ENCODE measurements at places on chromosomes 7 and 10. TPM values are rescaled to one million over a fixed set of nuclear protein-coding genes. Genes with fewer than 3 reads are reported as not detected.
A peak's percentile ranks its signal among the peaks of the same experiment; 100 is the strongest.

Gene SLC18A2
- 3.7 TPM for total RNA-seq

Gene NRAP
- total RNA-seq, result not detected

Gene TLL2
- total RNA-seq, result 0.12 TPM

Gene NPC1L1
- total RNA-seq, result 0.03 TPM

Gene ZNF862
- total RNA-seq, result 22.1 TPM

Gene HYAL4
- total RNA-seq, result not detected

- no peak overlapping the region for H3K4me3 ChIP-seq
- no peaks in the 10 kb centered on the region for H3K27me3 ChIP-seq
- peaks cover 37% of the 10 kb centered on the region for H3K4me1 ChIP-seq
Observed at GRCh38 chr10:1050554-1050953, 1.6 kb upstream of the IDI1 start.

- H3K27me3 ChIP-seq, result no peaks in the 10 kb centered on the region
- H3K36me3 ChIP-seq, result no peaks in the 10 kb centered on the region
- H3K27ac ChIP-seq, result no peak overlapping the region
Observed at GRCh38 chr7:7321681-7322080, 139.3 kb downstream of the C1GALT1 start.

- no peaks in the 10 kb centered on the region for H3K27me3 ChIP-seq
- H3K36me3 ChIP-seq, result peaks cover 10% of the 10 kb centered on the region
- no peak for DNase-seq
- peaks cover 11% of the 10 kb centered on the region for H3K4me1 ChIP-seq
- no peak overlapping the region for H3K4me3 ChIP-seq
Observed at GRCh38 chr7:128859232-128860157, 3.2 kb upstream of the ATP6V1F start.

GRCh38 chr7:119761776-119762175 lies 511.2 kb upstream of the KCND2 start:
- no peaks in the 10 kb centered on the region for H3K36me3 ChIP-seq
- H3K4me3 ChIP-seq, result no peak overlapping the region
- no peaks in the 10 kb centered on the region for H3K4me1 ChIP-seq

DNA sequence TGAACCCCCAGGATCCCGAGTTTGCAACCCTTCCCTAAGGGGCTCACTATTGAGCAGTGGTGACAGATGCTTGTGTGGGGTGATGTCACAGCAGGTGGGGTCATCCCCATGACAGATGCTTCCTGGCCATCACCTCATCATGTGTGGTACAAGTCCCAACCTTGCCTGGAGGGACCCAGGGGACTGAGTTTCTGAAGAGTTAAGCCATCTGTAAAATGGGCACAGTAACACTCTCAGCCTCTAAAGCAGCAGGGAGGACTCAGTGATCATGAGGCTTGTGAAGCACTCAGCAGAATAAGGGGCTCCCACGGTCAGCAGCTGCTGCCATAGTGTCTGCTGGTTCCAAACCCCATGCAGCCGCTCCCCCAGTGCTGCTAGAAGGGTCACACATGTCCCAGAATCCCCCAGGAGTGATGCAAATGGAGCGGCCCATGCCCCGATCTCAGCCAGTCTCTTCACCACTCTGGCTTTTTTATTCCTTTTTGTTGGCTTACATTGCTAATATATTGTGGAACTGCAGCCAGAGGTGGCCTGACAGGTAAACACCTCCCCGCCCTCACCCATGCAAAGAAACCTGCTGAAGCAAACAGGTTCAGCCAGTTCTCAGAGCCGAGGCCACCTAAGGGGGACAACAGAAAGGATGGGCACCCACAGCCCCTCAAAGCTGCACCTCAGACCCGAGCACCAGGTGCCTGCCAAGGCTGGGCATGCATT lies 102.1 kb upstream of the PDGFA start:
- peak; percentile 79 for DNase-seq
- no peak overlapping the region for H3K4me3 ChIP-seq
- no peaks in the 10 kb centered on the region for H3K4me1 ChIP-seq
- no peaks in the 10 kb centered on the region for H3K27me3 ChIP-seq
- no peak overlapping the region for H3K27ac ChIP-seq

DNA sequence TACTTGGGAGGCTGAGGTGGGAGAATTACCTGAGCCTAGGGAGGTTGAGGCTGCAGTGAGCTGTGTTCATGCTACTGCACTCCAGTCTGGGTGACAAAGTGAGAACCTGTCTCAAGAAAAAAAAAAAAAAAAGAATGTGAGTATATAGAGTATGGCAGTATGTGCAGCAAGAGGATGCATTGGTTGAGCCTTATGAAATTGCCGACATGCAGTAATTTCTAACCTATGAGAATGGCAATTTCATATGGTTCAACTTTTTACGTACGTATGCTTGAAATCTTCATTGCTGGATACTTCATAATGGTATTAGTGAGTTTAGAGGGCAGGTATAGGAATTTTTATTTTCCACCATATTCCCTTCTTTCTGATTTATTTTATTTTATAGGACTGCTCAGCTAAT lies 4.6 kb upstream of the FAM133B start:
- no peak overlapping the region for H3K4me3 ChIP-seq
- H3K4me1 ChIP-seq, result peaks cover 6% of the 10 kb centered on the region
- H3K27me3 ChIP-seq, result no peaks in the 10 kb centered on the region
- H3K27ac ChIP-seq, result no peak overlapping the region

- DNase-seq, result no peak
- H3K4me1 ChIP-seq, result no peaks in the 10 kb centered on the region
- H3K36me3 ChIP-seq, result no peaks in the 10 kb centered on the region
- H3K4me3 ChIP-seq, result no peak overlapping the region
- no peak overlapping the region for H3K27ac ChIP-seq
Observed at GRCh38 chr10:36349445-36350078, 707.5 kb upstream of the FZD8 start.

GRCh38 chr7:74511345-74511744 lies 57.6 kb downstream of the GTF2IRD1 start:
- DNase-seq, result peak; percentile 72
- no peaks in the 10 kb centered on the region for H3K4me1 ChIP-seq
- no peak overlapping the region for H3K27ac ChIP-seq
- H3K4me3 ChIP-seq, result no peak overlapping the region

DNA sequence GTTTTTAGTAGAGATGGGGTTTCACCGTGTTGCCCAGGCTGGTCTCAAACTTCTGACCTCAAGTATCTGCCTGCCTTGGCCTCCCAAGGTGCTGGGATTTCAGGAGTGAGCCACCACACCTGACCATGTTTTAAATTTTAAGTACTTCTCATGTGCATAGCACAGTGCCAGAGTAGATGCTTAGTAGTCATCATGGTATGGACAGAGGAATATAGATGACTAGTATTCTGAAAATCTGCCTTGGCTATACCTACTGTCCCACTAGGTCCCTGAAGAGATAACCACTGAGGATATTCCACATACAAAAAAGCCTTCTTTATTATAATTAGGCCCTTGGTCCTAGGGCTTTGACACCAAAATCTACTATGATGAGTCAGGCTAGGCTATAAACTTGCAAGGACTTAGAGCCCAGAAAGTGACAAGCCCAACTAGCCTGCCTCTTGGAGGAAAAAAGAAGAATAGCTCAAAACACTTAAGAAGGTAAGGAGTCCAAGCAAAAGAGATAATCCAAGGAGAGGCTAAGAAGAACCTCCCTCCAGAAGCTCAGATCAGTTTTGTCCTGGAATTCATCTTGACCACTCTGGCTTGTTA lies 34.0 kb downstream of the LUC7L2 start:
- H3K4me3 ChIP-seq, result no peak overlapping the region
- H3K27ac ChIP-seq, result no peak overlapping the region
- no peak for DNase-seq
- peaks cover 17% of the 10 kb centered on the region for H3K36me3 ChIP-seq
- no peaks in the 10 kb centered on the region for H3K27me3 ChIP-seq

- H3K4me3 ChIP-seq, result no peak overlapping the region
- DNase-seq, result no peak
- H3K36me3 ChIP-seq, result no peaks in the 10 kb centered on the region
- H3K27ac ChIP-seq, result no peak overlapping the region
- peaks cover 50% of the 10 kb centered on the region for H3K27me3 ChIP-seq
Observed at GRCh38 chr7:1386623-1387220, 72.5 kb downstream of the MICALL2 start.

DNA sequence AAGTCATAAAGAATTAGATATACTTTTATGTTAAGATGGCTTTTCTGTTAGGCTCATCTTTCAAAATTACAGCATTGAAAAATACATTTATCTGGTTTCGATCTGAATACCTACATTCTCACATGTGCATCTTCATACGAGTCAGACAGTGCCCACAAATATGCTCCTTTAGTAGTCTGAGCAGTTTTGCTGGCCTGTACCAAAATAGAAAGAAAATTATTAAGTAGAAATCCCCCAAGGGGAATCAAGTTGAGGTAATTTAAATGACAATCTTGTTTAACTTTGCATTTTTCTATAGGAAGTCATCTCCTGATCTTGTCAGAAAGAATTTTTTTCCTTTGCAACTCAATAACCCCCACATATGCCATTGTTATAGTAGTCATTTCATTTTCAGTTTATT lies 287.4 kb upstream of the SEMA3D start:
- no peak overlapping the region for H3K27ac ChIP-seq
- no peak overlapping the region for H3K4me3 ChIP-seq
- no peak for DNase-seq
- H3K4me1 ChIP-seq, result no peaks in the 10 kb centered on the region
- no peaks in the 10 kb centered on the region for H3K36me3 ChIP-seq

- no peaks in the 10 kb centered on the region for H3K27me3 ChIP-seq
- no peak overlapping the region for H3K27ac ChIP-seq
- DNase-seq, result no peak
- no peaks in the 10 kb centered on the region for H3K36me3 ChIP-seq
- H3K4me1 ChIP-seq, result no peaks in the 10 kb centered on the region
Observed at GRCh38 chr7:78895393-78895792, 558.1 kb downstream of the MAGI2 start.

GRCh38 chr7:133053321-133053891 lies 28.5 kb downstream of the CHCHD3 start:
- H3K36me3 ChIP-seq, result no peaks in the 10 kb centered on the region
- H3K27me3 ChIP-seq, result no peaks in the 10 kb centered on the region
- H3K4me1 ChIP-seq, result peaks cover 3% of the 10 kb centered on the region
- no peak overlapping the region for H3K4me3 ChIP-seq
- H3K27ac ChIP-seq, result peak overlapping the region; percentile 74

GRCh38 chr10:116053910-116054309 lies 219.1 kb downstream of the GFRA1 start:
- no peaks in the 10 kb centered on the region for H3K36me3 ChIP-seq
- DNase-seq, result no peak
- H3K27me3 ChIP-seq, result no peaks in the 10 kb centered on the region
- no peak overlapping the region for H3K27ac ChIP-seq
- no peak overlapping the region for H3K4me3 ChIP-seq

DNA sequence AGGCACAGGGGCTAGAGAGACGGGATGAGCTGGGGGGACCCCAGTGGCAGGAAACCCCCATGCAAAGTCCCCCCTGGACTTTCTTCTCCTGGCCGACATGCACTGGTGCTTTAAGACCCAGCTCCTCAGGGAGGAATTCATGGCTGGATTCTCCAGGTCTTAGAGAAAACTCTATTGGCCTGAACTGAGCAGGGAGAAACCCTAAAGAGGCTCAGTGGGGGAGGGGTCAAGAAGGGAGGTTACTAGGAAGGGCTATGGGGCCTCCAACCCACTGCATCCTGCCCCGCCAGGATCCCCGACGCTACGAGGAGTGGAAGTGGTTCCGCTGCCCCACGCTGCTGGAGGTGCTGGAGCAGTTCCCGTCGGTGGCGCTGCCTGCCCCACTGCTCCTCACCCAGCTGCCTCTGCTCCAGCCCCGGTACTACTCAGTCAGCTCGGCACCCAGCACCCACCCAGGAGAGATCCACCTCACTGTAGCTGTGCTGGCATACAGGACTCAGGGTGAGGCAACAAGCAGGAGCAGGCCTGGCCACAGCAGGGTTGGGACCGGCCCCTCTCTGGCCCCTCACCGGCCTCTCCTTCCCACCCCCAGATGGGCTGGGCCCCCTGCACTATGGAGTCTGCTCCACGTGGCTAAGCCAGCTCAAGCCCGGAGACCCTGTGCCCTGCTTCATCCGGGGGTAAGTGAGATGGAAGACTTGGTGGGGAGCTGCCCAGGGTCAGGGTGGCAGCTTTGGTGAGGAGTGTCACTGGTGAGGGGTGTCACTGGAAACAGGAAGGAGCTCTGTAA lies 13.8 kb downstream of the ATG9B start:
- H3K4me3 ChIP-seq, result peak overlapping the region; percentile 13
- no peaks in the 10 kb centered on the region for H3K27me3 ChIP-seq
- peak; percentile 83 for DNase-seq
- H3K27ac ChIP-seq, result peak overlapping the region; percentile 44
- no peaks in the 10 kb centered on the region for H3K36me3 ChIP-seq
- peaks cover 27% of the 10 kb centered on the region for H3K4me1 ChIP-seq

GRCh38 chr10:50326757-50327701 lies 75.7 kb upstream of the ASAH2 start:
- H3K27ac ChIP-seq, result peak overlapping the region; percentile 83
- H3K4me3 ChIP-seq, result no peak overlapping the region
- no peaks in the 10 kb centered on the region for H3K27me3 ChIP-seq

DNA sequence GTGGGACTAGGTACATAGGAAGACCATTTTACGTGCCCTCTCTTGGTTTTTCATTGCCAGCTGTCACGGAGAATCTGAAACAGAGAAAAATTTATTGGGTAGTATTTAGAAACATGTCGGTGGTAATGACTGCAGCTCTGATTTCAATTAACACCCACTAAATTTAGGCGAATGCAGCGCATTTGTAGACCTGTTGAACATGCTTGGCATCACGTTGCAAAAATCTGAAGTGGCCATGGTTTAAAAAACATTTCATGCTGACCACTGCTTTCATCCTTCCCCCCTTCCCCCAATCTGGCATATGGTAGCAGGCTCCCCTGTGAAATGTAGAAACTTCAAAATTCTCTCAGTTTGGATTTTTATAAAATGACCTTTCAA lies 34.0 kb downstream of the LRMDA start:
- DNase-seq, result peak; percentile 37
- no peak overlapping the region for H3K27ac ChIP-seq
- peaks cover 12% of the 10 kb centered on the region for H3K4me1 ChIP-seq
- H3K27me3 ChIP-seq, result no peaks in the 10 kb centered on the region
- H3K4me3 ChIP-seq, result no peak overlapping the region

All from lung (tissue), 17 donors.